ENCODE measurements at places on chromosomes 13 and 19. TPM values are rescaled to one million over a fixed set of nuclear protein-coding genes. Genes with fewer than 3 reads are reported as not detected.

Gene CEACAM20
- not detected for total RNA-seq

Gene ALOX5AP
- total RNA-seq, result 71.4 TPM

DNA sequence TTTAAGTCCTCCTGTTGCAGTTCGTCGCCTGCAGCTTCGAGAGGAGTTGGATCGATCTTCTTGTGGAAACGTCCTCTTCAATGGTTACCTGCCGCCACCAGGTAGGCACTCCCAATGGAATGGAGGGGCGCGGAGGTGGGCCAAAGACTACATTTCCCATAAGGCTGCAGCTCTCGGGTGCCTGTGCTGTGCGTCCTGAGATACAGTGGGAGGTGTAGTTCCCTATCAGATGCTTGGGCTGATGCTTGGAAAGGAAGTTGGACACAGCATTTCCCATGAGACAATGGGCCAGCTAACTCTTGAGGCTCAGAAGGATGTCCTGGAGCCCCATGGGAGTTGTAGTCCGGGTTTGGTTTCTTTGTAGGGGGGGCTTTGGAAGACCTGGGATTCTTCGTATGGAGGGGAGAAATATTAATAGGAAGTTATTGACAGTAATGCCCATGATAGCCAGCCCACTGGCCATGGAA, 1.8 kb downstream of the SHKBP1 start:
- DNase-seq, result no peak

Gene APOE
- 10,315 TPM for total RNA-seq

Gene SSC5D
- 4.3 TPM for total RNA-seq

- no peak for DNase-seq
These were observed 61.6 kb upstream of the SGCG start for GRCh38 chr13:23119131-23119530.

Gene RFPL4A
- not detected for total RNA-seq

DNA sequence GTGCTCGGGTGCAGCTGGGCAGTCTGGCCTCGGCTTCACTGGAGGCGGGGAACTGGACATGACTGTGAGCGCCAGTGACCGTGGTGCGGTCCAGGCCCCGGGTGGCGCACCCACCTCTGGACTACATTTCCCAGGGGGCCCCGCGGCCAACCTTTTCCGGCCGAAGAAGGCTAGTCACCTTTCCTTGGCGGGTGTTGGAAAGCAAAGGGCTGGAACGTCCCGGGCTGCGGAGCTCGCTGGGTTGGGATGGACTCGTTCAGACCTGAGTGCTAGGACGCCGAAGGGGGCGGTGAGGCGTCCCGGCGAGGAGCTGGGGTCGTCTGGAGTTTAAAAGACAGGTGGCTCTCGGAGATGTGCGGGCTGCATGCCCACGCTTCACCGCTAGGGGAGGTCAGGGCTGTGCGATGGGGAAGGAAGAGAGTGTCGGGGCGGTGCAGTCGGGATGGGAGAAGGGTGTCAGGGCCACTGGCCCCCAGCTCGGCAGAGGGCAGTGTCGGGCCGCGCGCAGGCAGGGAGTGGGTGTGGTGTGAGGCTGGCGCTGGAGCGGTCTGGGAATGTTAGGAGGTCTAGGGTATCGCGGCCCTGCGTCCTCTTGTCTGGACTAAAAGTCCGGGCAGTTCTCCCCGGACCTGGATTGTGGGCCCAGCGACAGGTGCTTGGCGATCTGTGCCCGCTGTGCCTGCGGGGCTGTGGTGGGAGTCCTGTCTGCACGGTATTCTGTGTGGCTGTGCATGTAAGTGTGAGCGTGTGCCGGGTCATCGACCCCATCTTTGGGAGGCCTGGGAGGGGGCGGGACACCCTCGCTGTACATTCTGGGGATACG, 57.1 kb downstream of the ZNF568 start:
- DNase-seq, result peak; percentile 87

- DNase-seq, result no peak
These were observed 1116.2 kb downstream of the OLFM4 start for GRCh38 chr13:54144828-54145227.

DNA sequence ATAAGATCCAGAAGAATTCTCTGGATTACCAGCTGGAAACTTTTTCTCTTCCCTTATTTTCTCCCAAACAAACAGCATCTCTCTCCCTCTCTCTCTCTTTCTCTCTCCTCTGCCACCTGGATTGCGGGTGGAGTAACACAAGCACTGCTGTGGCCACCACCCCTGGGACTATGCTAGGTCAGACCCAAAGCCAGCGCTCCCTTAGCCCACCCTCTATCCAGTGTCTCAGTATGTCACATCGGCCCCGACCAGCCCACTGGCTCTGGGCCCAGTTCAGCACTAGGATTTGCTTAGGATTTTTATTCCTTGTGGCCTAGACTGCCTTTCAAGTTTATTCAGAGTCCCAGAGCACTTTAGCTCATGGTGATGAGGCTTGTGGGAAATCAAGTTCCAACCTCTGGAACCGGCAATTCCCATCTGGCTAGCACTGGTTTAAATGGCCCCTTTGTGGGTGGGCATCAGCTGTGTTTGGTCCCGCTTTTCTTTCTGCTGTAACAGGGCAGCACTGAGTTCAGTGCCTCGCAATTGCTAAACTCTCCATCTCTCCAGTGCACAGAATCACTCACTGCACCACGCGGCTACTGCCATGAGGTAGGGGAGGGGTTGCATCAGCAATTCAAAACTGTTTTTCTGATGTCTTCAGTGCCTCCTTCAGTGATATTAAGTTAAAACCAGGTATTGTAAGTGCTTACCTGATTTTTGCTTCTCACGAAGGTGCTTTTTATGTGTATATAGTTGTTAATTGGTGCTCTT, 1623.1 kb downstream of the SLITRK5 start:
- DNase-seq, result no peak

Gene CAPN12
- total RNA-seq, result 3.9 TPM

DNA sequence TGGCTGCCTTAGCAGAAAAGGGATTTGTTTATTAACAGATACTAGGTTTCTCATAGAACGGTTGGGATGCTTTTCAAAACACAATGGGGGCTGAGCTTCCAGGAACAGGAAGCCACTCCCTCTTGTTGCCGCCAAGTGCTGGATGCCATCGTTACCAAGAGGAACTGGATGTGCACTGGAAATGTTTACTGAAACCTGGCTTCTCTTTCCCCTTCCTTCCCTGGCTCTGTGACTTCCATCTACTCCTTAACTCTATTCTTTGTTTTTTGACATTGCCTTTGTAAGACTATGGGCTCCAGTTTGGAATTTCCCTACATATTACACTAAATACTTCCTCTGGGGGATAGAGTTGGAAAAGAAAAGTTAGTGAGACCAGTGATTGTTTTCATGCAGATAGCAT, 11.7 kb upstream of the KL start:
- peak; percentile 18 for DNase-seq

DNA sequence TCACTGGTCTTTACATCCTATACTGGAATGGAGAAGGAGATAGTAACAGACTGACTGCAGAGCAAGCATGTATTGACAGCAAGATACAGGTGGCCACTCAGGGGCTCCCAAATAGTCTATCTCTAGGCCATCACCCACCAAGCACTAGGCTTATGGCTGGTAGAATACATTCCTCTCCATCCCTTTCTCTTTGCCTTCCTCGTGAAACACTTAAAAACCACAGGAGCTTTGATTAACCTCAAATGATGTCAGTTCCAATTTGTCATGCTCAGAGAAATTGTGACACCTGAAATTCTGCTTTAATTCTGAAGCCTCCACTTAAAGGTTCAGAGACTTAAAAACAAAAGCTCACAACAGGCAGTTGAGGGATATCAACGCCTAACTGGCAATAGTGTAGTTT, 17.2 kb downstream of the ENOX1 start:
- DNase-seq, result no peak

Gene DAND5
- 1.1 TPM for total RNA-seq

Gene CGB5
- not detected for total RNA-seq

GRCh38 chr13:39283072-39283471, 244.8 kb downstream of the NHLRC3 start:
- DNase-seq, result no peak

Gene ZNF574
- 15.6 TPM for total RNA-seq

DNA sequence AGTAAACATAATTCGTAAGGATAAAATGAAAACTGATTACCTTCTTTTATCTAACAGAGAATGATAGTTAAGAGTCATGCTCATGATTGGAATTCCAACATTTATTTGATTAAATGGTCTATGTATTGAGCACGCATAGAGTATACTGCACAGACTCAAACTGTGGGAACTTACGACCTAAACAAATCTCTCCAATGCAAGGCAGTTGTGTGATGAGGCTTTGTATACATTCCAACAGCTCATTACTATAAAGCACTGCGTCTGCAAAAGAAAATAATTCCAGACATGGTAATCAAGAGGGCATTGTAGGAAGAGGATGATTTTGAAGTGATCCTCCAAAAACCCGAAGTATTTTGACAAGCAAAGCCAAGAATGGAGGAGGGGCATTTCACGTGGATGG, 169.5 kb downstream of the NUFIP1 start:
- DNase-seq, result no peak

- DNase-seq, result no peak
These were observed 354 bp downstream of the CYP4F3 start for GRCh38 chr19:15640904-15641597.

GRCh38 chr19:47353307-47353712, 4.2 kb downstream of the DHX34 start:
- DNase-seq, result no peak

DNA sequence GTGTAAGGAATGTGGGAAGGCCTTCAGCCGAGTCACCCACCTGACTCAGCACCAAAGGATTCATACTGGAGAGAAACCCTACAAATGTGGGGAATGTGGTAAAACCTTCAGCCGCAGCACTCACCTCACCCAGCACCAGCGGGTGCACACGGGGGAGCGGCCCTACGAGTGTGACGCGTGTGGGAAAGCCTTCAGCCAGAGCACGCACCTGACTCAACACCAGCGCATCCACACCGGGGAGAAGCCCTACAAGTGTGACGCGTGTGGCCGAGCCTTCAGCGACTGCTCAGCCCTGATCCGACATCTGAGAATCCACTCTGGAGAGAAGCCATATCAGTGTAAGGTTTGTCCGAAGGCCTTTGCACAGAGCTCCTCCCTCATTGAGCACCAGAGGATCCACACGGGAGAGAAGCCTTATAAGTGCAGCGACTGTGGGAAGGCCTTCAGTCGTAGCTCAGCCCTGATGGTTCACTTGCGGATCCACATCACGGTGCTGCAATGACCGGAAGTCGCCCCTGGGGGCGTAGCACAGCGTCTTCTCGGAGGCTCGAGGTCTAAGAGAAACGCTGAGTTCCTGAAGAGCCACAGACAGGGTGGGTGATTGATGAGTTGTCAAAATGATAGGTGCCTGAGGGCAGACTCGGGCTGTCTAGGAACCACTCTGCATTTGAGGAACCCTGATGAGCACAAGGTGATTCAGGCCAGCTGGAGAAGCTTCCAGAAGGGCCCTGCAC, 12.2 kb downstream of the ZSCAN22 start:
- no peak for DNase-seq

DNA sequence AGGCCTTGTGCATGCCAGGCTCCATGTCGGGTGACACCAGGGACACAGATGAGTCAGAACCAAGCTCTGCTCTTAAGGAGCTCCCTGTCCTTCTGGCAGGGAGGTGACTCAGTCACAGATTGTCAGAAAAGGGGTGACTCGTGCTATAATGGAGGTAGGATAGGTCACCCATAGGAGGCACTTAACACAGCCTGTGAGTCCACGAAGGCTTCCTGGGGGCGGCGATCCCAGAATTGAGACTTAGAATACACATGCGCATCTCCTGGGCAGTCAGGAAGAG, 19.6 kb downstream of the FUZ start:
- DNase-seq, result peak; percentile 92

DNA sequence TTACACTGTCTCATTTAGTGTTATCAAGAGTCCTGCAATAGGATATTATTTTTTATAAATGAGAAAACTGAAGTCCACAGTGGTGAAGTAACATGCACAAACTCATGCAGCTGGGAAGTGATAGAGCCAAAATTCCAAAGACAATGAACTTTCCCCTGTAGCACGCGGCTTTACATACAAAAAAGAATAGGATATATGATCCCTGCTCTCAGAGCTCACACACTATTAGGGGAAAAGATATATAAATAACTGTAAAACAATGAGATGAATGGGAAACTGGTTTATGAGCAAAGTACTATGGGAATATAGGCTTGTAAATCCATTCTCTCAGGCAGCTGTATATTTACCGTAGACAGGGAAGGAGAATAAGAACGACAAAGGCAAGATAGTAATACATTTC, 39.7 kb downstream of the THSD1 start:
- no peak for DNase-seq

Gene GPR180
- 3.2 TPM for total RNA-seq
